Ammon's horn (tissue), 1 donor: ENCODE measurements at places on chromosomes 5 and 9.

DNA sequence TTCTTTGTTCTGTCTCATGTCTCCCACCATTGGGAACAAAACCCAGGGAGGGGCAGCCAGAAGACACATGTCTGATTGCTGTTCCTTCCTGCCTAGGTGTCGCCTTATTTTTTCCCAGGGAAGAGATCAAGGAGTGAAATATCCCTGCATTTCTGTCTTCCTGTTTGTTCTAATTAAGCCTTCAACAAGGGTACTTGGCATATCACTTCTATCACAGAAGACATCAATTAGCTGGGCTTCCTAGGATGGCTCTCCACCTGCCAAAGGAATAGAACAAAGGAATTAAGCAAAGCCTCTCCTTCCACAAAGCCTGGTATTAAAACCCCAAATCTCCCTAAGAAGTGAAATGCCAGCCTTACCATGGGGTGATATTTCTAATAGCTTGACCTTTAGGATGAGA lies 299.5 kb upstream of the CD180 start:
- DNase-seq = no peak

DNA sequence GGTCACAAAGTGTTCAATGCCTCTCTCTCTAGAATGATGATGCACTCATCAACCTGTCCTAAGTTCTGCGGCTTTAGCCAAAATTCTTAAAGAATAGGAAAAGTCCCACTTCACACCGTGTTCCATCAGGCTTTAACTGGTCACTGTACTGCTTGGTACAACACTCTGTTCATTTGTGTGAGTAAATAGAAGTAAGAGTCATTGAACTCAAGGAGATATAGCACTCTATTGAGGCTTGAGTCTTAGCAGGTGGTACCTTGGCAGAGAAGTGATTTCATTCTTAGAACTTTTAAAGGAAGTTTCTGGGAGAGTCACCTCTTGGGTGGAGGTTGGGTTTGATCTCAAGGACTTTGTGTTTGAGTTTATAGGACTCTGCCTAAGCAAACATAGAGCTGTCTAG lies 92.6 kb downstream of the TENT4A start:
- no peak for DNase-seq

DNA sequence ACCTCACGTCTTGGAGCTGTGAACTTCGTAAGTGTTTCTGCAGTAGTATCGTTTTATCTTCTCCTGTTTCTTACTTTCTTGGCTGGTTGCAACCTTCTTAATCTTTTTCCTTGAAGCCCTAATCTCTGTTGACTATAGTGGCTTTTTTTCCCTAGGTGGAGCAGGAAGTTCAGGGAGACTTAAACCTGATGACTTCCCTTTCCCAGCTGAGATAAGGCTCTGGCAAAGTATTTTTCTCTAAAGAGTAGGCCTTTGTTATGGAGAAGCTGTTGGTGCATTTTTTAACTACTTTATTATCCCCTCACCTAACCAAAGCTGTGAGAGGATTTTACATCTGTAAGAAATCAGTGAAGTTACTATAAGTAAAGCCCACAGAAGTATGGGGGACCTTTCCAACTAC lies 723.1 kb upstream of the RIOK2 start:
- no peak for DNase-seq

DNA sequence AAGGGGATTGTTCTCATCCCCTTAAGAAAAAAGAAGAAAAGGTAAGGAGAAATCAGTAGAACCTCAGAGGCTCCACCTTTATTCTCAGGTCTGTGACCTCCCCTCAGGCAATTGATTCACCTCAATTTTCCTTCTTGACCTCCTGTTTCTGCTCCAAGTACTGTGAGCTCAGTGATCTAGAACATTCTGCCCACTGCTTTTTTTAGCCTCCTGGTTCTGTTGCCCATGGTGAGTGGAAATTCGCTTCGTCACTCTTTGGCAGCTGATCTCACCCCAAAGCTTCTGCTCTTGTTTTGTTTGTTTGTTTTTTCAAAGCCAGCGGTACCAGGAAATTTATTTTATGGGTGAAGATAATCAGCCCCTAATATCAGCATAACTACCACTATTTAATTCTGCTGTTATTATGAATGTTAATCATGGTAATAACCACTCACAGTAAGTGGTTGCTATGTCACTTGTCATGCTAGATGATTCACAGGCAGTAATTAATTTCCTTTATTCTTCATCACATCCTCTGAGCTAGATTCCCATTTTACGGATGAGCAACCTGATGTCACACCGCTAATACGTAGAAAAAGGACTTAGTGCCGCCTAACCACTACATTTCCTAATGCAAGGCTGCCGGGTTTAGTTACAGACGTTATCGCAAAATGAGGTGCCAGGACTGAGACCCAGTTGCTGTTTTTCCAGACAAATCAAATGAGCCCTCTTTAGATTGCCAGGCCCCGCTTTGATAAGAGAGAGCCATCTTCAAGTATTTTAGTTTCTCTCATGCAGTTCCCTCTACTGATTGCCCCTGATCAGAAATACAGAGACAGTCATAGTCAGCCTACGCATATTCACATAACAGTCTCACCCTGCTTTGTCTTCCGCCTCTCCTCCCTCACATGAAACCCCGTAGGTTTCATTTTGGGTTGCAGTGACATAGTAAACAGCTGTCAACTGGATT lies 78.2 kb downstream of the CYFIP2 start:
- DNase-seq = peak; percentile 66

- no peak for DNase-seq
These were observed 433.0 kb downstream of the TLE1 start for GRCh38 chr9:81256368-81256767.

- DNase-seq = no peak
These were observed 89.2 kb downstream of the ANKRD33B start for GRCh38 chr5:10653043-10653442.

GRCh38 chr5:88695232-88695631 lies 187.8 kb downstream of the MEF2C start:
- no peak for DNase-seq

DNA sequence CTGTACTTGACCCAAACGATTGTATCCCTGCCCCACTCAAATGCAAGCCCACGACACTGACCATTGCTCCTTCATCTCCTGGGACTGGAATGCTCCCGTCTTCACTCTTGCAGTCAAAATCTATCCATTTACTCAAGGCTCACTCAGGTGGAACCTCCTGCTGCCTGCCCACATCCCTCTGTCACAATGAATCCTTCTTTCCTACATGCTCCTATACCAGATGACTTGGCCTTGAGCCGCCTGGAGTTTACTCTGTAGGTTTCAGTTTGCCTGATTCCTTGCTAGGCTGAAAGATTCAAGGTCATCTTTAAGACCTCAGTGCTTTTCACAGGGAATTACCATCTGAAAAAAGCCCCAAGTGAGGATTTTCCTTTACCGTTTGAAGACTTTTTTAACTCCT lies 264.1 kb downstream of the GLIS3 start:
- no peak for DNase-seq

DNA sequence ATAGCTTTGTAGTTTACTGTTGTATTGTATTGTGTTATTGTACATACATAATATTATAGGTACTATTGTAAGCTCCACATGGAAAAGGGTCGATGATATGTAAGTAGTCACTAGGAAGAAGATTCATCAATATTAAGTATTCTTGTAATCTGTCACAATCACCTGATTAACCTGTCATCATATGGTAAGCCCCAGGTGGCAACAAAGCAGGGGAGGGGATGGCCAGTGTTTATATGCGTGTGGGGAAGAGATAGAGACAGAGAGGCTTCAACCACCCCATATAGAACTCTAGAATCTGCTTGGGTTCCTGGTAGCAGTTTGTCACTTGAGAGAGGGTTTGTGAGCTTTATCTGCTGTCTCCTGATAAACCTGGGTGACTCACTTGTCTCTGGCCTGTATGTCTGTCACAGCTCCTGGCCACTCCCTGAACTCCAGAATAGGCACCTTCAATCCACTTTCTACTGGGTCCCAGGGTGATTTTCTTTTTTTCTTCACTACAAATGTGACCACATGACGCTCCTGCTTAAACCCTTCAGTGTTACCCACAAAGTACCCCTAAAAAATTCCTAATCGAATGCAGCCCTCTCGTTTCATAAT lies 48.9 kb upstream of the CPEB4 start:
- no peak for DNase-seq

DNA sequence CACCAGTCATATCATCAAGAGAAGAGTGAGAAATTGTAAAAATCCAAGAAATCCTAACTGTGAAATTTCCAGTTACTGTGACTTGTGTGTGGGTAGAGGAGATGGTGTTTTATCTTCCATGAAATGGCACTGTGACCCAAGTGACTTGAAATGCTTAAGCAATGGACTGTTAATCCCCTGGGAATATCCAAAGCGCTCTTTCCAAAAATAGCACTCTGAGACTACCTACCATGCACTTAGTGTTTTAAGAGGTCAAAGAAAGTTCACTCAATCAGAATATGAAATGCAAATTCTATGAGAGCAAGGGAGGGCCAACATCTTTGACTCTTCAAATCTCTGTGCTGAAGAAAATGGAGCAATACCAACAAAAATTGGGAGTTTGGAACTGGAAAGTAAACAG lies 244.0 kb downstream of the GABRB2 start:
- no peak for DNase-seq

- DNase-seq = no peak
These were observed 228.3 kb upstream of the RASEF start for GRCh38 chr9:83291196-83291595.

GRCh38 chr9:98958271-98958984 lies 14.7 kb downstream of the COL15A1 start:
- peak; percentile 46 for DNase-seq

DNA sequence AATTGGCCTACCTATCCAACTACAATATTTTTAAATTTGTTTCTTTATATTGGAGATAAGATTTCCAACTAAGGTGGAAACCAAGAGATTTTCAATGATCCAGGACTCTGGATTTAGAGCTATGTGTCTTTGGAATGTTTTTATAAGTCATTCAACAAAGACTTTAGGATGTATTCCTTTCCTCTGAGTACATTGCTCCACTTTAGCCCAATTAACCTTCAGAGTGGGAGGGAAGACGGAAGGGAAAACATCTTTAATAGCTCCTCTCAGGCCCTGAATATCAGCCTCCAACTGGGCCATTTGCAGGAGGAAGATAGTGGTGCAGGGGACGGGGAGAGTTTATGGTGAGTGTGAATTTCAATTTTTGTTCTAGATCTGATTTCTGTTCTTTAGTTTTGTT lies 239.2 kb downstream of the PIK3R1 start:
- no peak for DNase-seq

- DNase-seq = no peak
These were observed 34.7 kb downstream of the GGTA1 start for GRCh38 chr9:121464968-121465367.

DNA sequence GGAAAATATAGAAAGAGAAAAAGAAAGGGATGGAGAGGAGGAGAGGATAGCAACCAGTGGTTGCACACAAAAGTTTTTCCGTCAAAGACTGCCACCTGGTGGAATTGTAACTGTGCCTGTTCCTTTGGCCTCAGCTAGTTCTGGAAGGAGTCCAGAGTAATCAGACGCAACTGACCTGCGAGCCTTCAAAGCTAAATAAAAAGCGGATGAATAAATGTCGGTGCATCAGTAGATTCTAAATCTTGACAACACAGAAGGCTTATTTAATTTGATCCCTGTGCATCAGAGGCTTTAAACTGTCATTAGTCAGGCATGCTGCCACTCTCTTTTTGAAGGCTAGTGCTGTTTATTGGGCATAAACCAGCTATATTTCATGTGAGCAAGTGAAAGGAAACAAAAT lies 132.9 kb upstream of the ACO1 start:
- peak; percentile 75 for DNase-seq

GRCh38 chr5:83220331-83220730 lies 143.0 kb downstream of the XRCC4 start:
- no peak for DNase-seq

GRCh38 chr9:101437806-101438232 lies 2.2 kb upstream of the ALDOB start:
- peak; percentile 18 for DNase-seq

DNA sequence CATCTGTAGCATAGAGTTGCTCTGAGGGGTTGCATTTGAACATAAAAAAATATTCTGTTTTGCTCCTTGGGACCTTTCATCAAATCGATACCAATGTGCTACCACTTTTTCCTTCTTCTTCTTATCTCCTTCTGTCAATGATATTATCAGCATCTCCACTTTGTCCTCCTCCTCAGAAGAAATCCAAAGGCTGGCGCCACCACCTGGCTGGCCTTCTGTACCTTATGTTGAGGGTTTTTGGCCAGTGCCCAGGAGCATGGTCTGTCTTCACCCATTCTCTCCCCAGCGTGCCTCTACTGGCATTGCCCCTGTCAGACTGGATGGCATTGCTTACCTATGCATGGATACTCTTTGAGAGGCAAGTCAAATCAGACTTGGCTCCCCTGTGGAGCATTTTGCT lies 167.2 kb downstream of the CFAP90 start:
- DNase-seq = no peak

GRCh38 chr9:99966716-99967115 lies 60.3 kb downstream of the STX17 start:
- DNase-seq = no peak
